HCT116 (cell line): ENCODE measurements at places on chromosomes 6 and 20.
A peak's percentile ranks its signal among the peaks of the same experiment; 100 is the strongest.

GRCh38 chr20:60006261-60006660 is 48.0 kb downstream of the CDH26 start:
- H3K36me3 ChIP-seq = no peaks in the 10 kb centered on the region
- H3K27me3 ChIP-seq = no peaks in the 10 kb centered on the region
- H3K4me3 ChIP-seq = no peak overlapping the region
- no peak for DNase-seq

DNA sequence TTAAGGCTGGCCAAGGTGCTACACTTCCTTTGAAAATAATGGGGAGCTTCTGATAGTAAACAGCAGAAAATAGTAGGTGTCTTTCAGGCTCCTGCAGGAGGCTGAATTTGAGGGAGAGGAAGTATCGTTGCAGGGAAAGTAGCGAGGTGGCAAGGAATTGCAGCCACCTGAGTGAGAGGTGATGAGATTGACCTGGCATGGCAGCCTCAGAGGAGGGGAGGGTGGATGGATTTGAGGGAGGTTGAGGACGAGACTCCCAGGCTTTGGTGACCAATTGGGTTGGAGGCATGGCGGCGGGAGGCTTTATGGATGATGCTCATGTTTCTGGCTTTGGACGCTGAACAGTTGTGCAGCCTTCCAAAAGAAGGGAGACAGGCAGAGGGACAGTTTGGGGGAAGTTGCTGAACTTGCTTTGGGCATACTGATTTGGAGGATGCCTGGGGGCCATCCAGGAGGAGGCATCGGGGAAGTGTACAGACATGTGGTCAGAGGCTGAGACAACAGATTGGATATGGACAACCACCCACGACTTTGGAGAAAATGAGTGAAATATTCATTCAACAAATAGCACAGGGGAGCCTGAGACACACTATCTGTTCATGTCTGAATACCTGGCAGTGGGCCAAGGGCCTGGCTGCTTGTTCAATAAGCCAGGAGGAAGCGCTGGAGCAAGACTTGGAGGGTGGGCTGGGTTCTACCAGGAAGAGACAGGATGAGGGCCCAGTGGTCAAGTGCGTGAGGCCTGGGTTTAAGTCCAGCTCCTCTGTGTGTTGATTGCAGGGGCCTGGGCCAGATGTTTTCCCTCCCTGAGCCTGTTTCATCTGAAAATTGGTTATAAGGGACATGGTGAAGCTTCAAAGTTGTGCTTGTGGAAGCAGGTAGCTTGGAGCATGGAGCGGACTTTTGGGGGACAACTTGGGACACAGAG is 113.2 kb downstream of the CEBPB start:
- H3K36me3 ChIP-seq = no peaks in the 10 kb centered on the region
- H3K27ac ChIP-seq = no peak overlapping the region
- DNase-seq = no peak

GRCh38 chr6:118134206-118134605 is 227.1 kb downstream of the SLC35F1 start:
- H3K4me3 ChIP-seq = no peak overlapping the region
- H3K4me1 ChIP-seq = no peaks in the 10 kb centered on the region
- H3K27me3 ChIP-seq = no peaks in the 10 kb centered on the region
- no peak overlapping the region for H3K27ac ChIP-seq
- no peak for DNase-seq

DNA sequence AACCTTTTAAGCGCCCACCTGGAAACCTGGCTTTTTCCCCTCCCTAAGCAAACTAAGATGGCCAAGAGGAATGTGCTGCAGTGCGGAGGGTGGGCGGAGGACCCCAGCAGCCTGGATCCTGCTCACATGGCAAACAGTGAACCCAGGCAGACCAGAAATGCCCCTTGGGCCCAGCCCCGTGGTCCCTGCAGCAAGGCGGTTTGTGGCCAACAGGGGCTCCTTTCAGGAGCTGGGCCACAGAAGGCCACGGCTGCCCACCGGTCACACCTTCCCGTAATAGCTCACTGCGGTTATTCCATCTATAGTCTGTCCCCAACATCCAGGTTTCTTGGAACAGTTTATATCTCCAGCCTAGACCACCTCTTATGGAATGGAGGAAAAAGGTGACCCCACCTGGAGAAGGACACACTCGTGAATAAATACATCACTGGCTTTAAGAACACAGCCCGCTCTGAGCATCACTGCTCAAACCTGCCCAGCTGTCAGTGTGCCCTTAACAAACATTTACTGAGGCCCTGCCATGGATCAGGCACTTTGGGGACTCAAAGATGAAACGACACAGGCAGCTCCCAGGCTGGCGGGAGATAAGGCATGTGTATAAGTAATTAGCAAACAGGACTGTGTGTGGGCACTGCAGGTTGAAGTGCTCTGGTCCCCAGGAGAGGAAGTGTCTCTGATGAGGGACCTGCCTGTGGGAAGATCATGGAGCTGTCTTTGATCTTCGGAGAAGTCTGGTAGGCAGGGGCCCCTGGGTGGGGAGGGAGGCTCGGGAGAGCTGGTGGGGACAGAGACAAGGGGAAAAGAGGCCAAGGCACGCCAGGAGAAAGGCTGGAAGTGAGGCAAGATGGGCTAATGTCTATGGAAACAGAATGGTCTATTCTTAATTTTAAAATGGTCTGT is 3.2 kb upstream of the TUBB1 start:
- H3K36me3 ChIP-seq = no peaks in the 10 kb centered on the region
- H3K27me3 ChIP-seq = no peaks in the 10 kb centered on the region
- peaks cover 10% of the 10 kb centered on the region for H3K4me1 ChIP-seq
- DNase-seq = no peak

GRCh38 chr6:140554421-140554820 is 1180.0 kb upstream of the CITED2 start:
- no peak overlapping the region for H3K27ac ChIP-seq
- DNase-seq = no peak
- no peak overlapping the region for H3K4me3 ChIP-seq
- H3K36me3 ChIP-seq = no peaks in the 10 kb centered on the region

GRCh38 chr20:48776306-48776705 is 51.5 kb downstream of the PREX1 start:
- H3K36me3 ChIP-seq = no peaks in the 10 kb centered on the region
- no peak overlapping the region for H3K27ac ChIP-seq

GRCh38 chr6:167130712-167131684 is 8.1 kb downstream of the CCR6 start:
- 0 out of 2 replicates have a peak, but pooled peaks cover 4% of the 10 kb centered on the region for H3K27me3 ChIP-seq
- H3K36me3 ChIP-seq = no peaks in the 10 kb centered on the region
- no peak overlapping the region for H3K4me3 ChIP-seq
- DNase-seq = no peak
- no peak overlapping the region for H3K27ac ChIP-seq

GRCh38 chr20:32918296-32918695 is 59.6 kb downstream of the EFCAB8 start:
- H3K4me3 ChIP-seq = no peak overlapping the region
- H3K36me3 ChIP-seq = no peaks in the 10 kb centered on the region
- H3K27ac ChIP-seq = no peak overlapping the region
- no peaks in the 10 kb centered on the region for H3K4me1 ChIP-seq
- DNase-seq = no peak
- no peaks in the 10 kb centered on the region for H3K27me3 ChIP-seq

DNA sequence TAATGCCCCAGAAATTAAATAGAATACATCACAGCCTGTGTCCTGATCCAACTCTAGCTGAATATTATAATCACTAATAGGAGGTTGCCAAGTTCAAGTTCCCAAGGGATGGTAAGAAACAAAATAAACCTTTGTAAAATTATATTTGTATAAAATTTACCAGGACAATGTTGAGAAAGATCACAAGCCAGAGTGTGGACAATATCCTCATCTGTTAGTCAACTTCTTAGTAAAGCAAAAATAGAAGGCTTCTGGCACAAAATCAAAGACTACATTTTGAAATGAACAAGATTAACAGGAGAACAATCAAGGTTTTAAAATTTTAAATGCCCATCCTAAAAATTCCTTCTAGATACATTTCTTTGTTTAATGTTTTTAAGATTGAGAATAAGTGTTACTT is 290.4 kb upstream of the HSF2 start:
- H3K27me3 ChIP-seq = no peaks in the 10 kb centered on the region
- no peaks in the 10 kb centered on the region for H3K36me3 ChIP-seq
- H3K4me1 ChIP-seq = no peaks in the 10 kb centered on the region
- H3K4me3 ChIP-seq = no peak overlapping the region
- no peak overlapping the region for H3K27ac ChIP-seq

DNA sequence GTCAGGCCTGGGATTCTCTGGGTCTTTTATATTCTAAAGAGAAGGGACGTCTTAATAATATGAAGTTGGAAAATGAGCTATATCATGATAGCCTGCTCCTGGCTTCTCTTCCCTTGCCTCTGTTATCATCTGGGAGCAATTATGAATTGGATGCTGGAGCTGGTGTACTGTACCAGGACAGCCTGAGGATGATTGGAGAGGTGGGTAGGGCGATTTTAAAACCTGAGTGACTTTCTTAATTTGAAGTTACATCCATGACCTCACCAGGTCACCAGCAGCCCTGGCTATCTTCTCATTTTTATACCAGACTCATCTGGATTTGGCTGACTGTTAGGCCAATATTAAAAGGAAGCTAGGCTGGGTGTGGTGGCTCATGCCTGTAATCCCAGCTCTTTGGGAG is 317.6 kb downstream of the CLIC5 start:
- no peak overlapping the region for H3K27ac ChIP-seq
- no peaks in the 10 kb centered on the region; the same call in 1 of the 2 replicates for H3K4me1 ChIP-seq
- H3K36me3 ChIP-seq = no peaks in the 10 kb centered on the region
- H3K4me3 ChIP-seq = no peak overlapping the region
- DNase-seq = no peak

DNA sequence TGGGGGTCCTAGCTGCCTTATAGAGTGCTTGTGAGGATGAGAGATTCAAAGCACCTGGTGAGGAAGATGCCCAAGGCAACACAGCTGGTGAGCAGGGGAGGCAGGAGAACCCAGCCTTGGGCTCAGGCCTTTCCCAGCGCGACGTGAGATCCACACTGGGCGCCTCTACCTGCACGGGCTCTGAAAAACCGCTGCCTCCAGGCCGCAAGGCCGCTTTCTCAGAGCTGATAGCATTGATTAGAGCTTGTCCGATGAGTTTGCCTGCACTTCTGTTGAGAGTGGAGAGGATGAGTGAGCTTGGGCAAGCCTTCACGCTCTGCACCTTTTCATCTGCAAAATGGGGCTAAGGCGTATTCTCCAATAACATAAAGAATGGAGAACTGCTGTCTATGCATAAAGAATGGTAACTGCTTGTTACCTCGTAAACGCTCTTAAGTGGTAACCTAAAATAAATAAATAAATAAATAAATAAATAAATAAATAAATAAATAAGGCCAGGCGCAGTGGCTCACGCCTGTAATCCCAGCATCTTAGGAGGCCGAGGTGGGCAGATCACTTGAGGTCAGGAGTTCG is 916 bp downstream of the PABPC1L start:
- no peaks in the 10 kb centered on the region for H3K27me3 ChIP-seq
- DNase-seq = no peak
- H3K27ac ChIP-seq = peak overlapping the region; percentile 61
- H3K36me3 ChIP-seq = peaks cover 38% of the 10 kb centered on the region
- peak overlapping the region; percentile 97 for H3K4me3 ChIP-seq

DNA sequence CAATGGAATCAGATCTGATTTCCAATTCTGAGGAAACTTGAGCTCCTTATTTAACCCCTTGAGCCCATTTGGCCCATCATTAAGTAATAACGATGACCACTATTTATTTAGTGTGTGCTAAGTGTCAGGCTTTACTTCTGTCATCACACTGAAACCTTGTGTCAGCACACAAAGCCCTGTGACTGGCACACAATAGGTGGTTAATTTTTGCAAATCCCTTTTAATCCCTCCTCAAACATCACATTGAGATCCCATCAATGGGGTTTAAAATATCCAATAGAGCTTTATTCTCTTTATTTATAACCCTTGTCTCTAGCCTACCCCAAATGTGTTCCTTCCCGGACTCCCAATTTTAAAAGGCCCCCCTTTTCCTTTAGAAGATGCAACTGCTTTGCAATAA is 656.8 kb upstream of the CHD6 start:
- no peaks in the 10 kb centered on the region for H3K4me1 ChIP-seq
- no peak for DNase-seq
- no peak overlapping the region for H3K4me3 ChIP-seq
- H3K27ac ChIP-seq = no peak overlapping the region
- no peaks in the 10 kb centered on the region for H3K27me3 ChIP-seq

- H3K27ac ChIP-seq = peak overlapping the region; percentile 50; the same call in 1 of the 2 replicates
- DNase-seq = no peak
- H3K4me1 ChIP-seq = peaks cover 12% of the 10 kb centered on the region; the same call in 1 of the 2 replicates
Observed at GRCh38 chr6:41939848-41940758, 1.5 kb downstream of the CCND3 start.

DNA sequence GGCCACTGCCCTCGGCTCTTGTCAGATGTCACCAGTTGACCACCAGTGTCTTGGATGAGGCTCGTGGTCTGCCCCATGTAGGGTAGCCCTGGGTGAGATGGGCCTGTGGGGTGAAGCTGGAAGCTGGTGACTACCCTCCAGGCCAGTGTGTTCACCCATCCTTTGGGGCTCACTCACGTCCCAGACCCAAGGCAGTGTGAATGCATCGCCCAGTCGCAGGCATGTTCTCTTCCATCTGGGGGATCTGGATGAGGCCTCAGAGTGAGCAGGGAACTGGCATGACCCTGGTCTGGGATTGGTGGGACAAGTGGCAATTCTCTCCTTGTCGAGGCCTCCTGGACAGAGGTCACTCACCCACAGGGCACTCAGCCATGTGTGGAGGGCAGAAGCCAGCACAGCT is 120.1 kb upstream of the PHACTR3 start:
- no peaks in the 10 kb centered on the region for H3K4me1 ChIP-seq
- peaks cover 16% of the 10 kb centered on the region for H3K27me3 ChIP-seq
- DNase-seq = no peak
- H3K27ac ChIP-seq = no peak overlapping the region

DNA sequence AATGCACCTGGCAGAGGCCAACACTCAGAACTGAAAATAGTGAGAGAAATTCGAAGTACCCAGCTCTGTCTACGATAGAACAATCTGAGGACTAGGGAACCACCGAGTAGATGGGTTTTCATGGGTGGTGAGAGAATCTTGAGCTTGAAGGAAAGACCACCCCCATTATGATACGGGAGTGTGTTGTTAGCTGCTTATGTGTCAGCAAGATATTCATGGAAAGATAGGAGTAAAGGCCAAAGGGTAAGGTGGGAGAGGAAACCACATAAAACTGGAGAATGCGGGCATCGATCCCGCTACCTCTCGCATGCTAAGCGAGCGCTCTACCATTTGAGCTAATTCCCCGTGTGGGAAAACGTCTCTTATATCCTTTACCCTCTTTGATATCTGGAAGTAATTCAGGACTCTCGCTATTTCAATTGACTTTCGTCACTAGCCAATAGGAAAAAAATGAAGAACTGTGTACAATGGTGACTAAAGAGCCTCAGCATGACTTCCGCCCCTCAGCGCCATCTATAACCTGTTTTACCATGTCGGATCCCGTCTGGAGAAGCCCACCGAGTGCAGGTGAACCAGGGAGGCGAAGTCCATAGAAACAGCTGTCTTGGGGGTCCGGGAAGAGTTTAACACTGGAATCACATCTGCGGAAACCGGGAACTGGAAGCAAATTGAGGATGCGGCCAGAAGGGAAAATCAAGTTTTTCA is 25.0 kb upstream of the ABT1 start:
- H3K4me3 ChIP-seq = peak overlapping the region; percentile 50
- H3K27me3 ChIP-seq = no peaks in the 10 kb centered on the region
- H3K36me3 ChIP-seq = no peaks in the 10 kb centered on the region
- peak overlapping the region; percentile 51 for H3K27ac ChIP-seq
- H3K4me1 ChIP-seq = peaks cover 76% of the 10 kb centered on the region
